ENCODE measurements at places on chromosomes 6 and 20.

DNA sequence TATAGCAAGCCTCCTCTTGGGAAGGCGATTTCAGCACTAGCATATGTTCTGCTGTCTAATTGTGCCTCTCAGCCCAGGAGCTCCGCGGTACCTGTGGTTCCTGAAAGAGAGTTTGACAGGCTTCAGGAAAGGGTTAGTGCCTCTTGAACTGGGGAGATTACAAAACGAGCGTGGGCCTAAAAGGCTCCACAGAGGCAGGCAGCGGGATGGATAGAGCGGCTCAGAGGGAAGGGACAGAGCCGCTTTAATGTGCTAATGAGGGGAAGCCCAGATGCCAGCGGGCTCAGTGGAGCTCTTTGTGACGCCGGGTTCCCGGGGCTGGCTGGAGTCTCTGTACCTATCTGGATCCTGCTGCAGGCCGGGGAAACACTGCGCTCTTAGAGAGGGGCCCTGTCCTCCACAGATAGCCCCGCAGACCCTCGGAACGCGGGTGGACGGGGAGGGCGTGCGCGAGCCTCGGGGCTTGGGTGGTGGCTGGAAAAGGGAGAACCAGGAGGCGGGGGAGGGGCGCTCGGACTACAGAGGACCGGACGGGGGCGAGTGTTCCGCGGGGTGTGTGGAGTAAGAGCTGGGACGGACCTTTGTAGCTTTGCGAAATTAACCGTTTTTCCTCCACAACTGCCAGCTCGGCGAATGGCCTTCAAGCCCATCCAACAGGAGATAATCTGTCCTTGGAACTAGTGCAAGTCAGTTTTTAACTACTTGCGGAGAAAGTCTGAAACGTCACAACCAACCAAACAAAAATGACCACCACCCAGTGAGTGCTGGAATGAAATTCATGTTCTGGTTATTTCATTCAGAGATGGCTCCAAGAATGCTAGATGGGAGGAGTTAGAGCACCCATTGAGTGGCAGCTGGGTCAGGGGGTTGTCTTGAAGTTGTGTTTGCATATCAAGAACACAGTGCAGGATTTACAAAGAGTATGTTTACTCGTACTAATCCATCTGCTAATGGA, 13.0 kb downstream of the SLC35F1 start:
- peak; percentile 55 for DNase-seq

- DNase-seq: no peak
Observed at GRCh38 chr20:37729452-37729851, 35.6 kb downstream of the CTNNBL1 start.

- no peak for DNase-seq
Observed at GRCh38 chr20:43550456-43550855, 8.4 kb upstream of the SGK2 start.

GRCh38 chr6:25556516-25556915, 95.5 kb upstream of the SCGN start:
- DNase-seq: peak; percentile 48

DNA sequence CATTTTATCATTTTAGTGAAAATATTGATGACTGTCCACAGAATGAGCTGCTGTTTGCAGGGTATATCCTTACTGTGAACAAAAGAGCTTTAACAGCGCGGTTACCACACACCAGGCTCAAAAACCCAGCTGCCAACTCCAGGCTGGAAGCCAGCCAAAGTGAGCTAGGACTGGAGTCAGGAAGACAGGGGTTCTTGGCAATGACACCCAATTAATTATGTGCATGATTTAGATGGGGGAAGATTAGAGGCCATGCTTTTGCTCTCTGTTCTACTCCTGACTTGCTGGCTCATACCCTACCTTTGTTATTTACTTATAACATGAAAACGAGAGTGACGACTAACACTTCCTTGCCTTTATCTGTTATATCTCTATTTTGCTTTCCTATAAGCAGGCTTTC, 128.9 kb upstream of the SHLD1 start:
- DNase-seq: peak; percentile 98

DNA sequence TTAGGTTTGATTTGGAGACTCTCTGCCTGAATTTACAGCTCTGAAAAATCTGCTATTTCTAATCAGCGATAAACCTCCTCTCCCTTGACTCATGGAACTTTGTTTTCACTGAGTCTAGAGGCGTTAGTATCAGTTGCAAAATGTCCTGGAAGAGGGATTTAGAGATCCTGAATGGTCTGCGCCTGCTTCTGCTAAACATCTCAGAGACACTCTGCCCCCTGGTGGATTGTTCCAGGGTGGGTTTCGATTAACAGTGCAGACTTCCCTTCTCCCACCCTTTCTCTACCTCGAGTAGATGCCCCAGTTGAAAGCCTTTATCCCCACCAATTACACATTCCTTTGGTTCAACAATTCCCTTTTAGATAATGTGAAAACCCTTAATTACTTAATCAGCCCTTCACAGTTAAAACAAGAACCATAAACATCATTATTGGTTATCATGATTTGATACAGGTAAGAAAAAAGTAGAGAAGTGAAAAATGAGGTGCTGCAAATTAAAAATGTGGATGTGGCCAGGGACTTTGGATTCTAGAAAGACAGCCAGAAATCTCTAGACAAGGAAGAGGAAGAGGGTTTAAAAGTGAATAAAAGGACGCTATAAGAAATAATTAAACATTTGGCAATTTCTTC, 5.5 kb downstream of the HTR1B start:
- peak; percentile 7 for DNase-seq

GRCh38 chr6:84224251-84224650, 3.2 kb downstream of the CEP162 start:
- DNase-seq: no peak

DNA sequence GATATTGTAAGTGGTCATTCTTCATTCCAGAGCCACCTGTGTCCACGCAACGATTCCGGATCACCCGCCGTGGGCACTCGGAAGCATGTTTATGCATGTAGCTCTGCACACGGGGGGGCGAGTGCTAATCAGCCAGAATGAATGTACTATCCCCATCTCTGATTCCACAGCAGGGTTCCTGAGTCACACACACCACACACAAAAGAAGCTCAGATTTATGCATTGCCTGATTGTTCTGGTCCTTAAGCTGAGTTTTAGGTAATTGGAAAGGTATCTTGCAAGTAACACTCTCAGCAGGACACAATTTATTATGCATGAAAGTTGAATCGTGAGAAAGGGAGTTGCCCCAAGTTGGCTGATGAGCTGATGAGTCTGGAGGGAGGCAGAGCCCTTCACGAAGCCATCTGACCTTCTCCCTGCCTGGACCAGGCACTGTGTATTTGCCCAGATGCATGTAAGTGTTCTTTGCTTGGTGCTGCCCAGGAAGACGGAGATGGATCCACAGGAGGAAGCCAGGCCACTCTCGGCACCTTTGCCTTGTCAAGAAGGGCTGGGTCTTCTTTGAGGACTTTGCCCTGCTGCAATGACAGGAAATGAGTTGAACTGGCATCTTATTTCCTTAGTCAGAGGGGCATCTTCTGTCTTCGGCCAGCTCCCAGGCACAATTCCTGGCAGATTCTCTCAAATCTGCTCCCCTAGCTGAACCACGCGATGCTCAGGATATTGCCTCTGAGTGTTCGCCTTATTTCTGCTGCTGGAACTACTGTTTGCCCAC, 141.1 kb downstream of the SYNDIG1 start:
- DNase-seq: no peak

DNA sequence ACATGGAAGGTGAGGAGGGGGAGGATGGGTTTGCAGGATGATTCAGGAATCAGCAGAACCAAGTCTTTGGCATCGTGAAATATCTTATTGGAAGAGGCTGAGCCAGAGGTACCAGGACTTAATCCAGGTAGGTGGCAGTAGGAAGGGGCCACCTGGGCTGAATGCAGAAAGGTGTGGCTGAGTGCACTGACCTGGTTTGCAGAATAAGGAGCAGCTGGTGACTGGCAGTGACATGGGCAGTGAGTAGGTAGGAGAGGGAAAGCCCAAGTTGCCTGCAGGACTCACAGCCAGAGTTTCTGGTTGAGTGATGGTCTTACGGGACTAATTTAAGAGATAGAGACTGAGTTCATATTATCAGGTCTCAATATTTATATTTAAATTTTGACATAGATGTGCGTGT, 1.1 kb upstream of the PBOV1 start:
- DNase-seq: no peak

DNA sequence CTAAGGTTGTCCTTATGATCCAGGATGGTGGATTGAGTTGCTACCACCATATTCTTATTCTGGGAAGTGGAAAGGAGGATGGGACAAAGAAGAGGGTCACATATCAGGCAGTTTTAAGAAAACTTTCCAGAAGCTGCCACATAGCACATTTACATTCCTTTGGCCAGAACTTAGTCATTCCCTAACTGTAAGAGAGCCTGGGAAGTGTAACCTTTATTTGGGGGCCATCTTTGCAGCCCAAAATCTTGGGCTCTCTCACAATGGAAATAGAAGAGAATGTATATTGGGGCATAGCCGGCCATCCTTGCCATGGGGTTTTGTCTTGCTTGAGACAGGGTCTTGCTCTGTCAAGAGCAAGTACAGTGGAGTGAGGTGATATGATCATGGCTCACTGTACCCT, 8.4 kb downstream of the ZNF341 start:
- DNase-seq: no peak

DNA sequence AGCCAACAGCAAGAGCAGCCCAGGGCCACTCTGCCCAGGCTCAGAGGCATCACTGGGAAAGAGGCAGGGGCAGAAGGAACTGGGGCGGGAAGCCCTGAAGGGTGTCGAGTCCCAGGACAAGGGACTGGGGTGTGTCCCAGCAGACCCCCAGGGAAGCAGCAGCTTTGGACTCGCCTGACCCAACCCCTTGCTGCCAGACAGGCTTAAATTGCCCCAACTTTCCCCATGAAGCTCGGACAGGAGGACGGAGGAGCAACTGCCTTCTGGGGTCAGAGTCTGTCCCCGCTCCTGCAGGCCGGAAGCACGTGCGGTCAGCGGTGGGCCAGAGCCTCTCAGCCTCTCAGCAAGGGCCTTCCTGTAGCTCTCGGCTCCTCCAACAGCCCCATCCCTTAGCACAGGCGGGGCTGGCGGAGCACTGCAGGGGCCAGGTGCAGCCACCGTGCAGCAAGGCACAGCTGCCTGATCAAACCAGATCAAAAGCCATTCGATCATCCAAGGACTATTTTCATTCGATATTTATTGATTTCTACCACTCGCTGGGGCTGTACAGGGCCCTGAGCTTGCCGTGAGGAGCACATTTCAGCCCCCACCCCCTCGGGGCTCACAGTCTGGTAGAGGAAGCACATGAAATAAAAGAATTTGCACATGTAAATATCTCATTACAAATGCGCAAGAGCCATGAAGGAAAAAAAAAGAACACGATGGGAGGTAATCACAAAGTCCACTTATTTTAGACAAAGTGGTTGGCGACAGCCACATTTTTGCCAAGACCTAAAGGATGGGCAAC, 31.8 kb upstream of the STX16 start:
- peak; percentile 47 for DNase-seq

GRCh38 chr20:25018841-25019240, 26.3 kb upstream of the APMAP start:
- DNase-seq: no peak

- DNase-seq: no peak
Observed at GRCh38 chr6:125815080-125815910, 24.5 kb downstream of the NCOA7 start.

GRCh38 chr6:109002051-109002697, 92.5 kb downstream of the SESN1 start:
- DNase-seq: no peak

DNA sequence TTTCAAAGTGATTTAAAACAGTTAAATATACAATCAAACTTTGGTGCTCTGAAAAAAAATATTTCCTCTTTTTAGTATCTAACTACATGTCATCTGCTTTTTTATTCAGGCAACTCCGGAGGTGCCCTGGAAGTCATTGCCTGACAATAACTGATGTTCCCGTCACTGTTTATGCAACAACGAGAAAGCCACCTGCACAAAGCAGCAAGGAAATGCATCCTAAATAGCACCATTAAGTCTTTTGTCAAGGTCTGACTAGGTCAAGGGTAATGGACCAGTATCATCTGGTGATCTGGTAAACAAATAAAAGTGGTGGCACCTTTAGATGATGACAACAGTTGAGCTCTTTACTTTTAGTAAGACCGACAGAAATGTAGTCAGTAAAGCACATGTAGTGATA, 13.2 kb downstream of the FAM229B start:
- DNase-seq: no peak

- DNase-seq: no peak
Observed at GRCh38 chr6:82113231-82113630, 134.3 kb downstream of the IBTK start.

GRCh38 chr6:110356778-110357177, 1.4 kb downstream of the METTL24 start:
- DNase-seq: no peak

DNA sequence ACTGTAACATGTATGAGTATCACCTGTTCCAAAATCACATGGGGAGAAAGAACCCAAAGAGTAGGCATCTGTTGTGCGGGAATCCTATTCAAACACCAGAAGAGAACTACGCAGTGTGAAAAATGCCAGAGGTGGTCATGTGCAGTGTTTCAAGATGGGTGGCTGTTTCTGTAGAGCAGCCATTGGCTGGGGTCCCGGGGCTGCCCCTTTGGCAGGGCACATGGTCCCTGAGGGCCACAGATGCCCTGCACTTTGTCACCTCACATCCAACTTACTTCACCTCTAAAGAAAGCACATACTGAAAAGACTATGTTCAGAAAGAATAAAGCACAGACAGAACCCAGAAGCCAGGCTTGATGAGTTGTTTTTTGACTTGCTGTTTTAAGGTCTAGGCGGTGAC, 12.3 kb downstream of the MTCH1 start:
- no peak for DNase-seq

- DNase-seq: no peak
Observed at GRCh38 chr6:106063448-106063850, 22.7 kb upstream of the PRDM1 start.

DNA sequence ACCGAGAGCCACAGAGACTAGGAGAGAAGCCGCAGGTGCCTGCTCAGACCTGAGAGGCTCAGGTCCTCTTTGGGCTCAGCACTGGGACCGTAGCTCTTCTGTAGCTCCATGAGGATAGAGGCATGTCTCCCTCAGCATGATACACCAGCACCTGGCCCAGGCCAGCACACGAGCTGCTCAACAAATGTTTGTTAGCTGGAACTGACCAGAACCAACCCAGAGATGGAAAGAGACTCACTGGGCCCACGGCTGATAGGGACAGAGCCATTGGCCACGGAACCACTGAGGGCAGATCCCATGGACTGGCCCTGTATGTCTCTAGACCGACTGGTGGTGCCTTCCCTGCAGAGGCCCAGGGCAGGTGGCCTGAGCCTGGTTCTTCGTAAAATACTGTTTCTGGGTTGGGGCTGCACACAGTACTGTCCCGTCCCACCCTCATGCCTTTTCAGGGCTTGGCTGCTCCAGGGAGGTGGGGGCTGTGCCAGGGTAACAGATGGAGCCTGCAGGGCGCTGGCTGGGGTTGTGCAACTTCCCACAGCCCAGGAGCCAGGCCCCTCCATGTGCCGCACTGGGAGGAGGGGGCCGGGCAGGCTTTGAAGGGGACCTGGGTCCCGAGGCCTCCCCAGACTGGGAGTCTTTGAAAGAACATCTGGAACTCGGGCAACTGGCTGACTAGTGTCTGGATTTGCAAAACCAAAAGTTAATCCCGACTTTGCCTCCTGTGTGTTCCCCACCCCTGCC, 5.2 kb downstream of the C20orf204 start:
- no peak for DNase-seq

DNA sequence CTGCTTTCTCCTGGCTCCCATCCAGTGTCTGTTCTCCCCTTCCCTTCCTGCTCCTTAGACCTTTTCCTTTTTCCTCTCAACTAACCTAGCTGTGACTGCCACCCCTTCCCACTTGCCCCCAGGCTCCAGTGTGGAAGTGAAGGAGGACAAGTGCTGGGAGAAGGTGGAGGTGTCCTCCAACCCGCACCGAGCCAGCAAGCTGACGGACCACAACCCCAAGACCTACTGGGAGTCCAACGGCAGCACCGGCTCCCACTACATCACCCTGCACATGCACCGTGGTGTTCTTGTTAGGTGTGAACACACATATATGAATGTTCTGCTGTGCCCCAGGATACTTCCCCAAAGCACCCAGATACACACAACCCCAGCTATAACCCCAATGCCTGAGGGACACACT, 18.5 kb downstream of the CUL9 start:
- no peak for DNase-seq
